ENCODE measurements at places on chromosomes 4 and X. TPM values are rescaled to one million over a fixed set of nuclear protein-coding genes. Genes with fewer than 3 reads are reported as not detected.

GRCh38 chr4:48109413-48110263 is 24.4 kb downstream of the TXK start:
- no peak for DNase-seq

DNA sequence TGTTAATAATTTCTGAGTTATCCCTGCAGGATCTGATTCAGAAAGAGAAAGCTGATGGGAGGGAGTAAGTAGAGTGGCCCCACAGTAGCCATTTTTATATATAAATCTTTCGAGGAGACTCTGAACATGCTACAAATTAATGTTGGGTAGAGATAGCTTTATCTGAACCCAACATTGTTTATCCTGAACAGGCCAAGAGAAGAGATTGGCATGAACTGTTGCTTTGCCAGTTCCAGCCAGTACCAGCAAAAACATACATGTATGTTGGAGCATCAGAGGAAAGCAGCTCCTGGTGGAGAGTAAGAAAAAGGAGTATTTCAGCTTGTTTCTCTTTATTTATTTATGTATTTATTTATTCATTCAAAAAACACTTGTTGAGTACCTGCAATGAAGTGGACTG is 1.6 kb downstream of the MAOA start:
- no peak for DNase-seq

DNA sequence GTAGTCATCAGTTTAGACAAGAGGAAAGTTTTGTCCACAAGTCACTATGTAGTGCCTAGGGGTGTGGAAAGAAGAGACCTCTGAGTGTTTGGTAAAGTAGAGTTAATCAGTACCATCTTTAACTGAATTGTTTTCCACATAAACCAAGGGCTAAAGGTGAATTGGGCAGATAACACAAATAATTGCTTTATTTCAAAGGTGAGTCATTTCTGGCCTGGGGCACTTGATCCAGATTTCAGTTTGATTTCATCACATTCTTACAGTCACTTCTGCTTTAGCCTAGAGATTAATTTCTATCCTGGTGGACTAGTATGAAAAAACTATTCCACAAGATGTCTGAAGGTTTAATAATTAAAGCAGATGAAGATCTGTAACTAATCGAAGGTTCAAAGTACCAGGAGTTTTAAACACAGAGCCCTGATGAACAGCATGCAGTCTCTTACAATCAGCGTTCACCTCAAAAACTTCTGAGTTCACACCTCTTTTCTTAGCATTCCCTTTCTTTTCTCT is 74.5 kb upstream of the BOD1L1 start:
- no peak for DNase-seq

The NKX3-2 gene
- not detected for total RNA-seq

GRCh38 chr4:76012388-76012801 is 5.1 kb upstream of the CXCL9 start:
- DNase-seq: no peak

DNA sequence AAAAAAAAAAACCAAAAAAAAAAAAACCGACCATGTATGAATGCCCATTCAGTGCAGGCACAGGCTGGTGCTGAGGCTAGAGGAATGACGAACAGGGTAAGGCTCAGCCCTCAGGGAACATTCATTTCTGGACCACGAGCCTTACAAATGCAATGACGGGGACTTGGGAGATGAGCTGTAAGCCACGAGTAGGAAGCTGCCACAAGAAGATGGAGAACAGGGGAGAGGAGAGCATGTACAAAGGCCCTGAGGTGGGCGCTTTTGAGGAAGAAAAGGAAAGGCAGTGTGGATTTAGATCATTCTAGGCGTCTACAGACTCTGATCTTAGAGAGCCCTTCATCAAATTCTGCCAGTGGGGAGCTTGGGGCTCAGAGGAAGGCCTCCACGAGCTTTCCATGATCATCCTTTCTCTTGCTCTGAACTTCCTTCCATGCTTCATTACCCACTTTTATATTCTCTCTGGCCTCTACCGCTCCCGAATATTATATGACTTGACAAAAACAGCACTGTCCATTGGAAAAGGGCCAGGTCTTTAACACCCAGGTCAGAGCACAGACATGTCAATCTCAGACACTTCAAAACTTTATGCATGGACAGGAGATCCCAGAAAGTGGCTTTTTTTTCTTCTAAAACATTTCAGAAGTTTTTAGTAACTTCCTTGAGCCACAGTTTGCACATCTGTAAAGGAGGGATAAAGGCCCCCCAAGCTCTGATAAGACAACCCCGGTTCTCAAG is 3.3 kb upstream of the ZNF518B start:
- no peak for DNase-seq

GRCh38 chr4:74016068-74016467 is 17.6 kb upstream of the CXCL5 start:
- no peak for DNase-seq

The FGA gene
- total RNA-seq: not detected

The ASB11 gene
- total RNA-seq: not detected

The USO1 gene
- 41.5 TPM for total RNA-seq

- no peak for DNase-seq
Measured at GRCh38 chrX:1767026-1767425, 152.2 kb downstream of the ASMT start.

The TMEM47 gene
- total RNA-seq: not detected

- DNase-seq: no peak
Measured at GRCh38 chr4:7781366-7781765, 158.3 kb downstream of the AFAP1 start.

The HPF1 gene
- 31.5 TPM for total RNA-seq

DNA sequence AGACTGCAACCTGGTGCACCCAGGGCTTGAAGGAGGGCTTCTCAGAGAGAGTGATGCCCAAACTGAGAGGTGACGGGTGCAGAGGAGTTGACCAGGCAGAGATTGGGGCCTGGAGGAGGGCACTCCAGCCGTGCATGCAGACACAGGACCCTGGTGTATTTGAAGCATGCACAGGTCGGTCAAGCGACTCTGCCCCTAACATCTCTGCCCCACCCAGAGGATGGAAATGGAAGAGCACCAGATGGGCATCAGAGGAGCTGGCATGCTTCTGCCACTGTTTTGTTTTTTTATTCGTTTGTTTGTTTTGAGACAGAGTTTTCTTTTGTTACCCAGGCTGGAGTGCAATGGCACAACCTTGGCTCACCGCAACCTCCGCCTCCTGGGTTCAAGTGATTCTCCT is 320.9 kb downstream of the EVC2 start:
- DNase-seq: no peak

- DNase-seq: no peak
Measured at GRCh38 chr4:8666581-8666980, 74.0 kb downstream of the CPZ start.

Measured in CD8-positive, alpha-beta memory T cell (primary cell).